GM13976 (cell line): ENCODE measurements at places on chromosomes 16 and 17.

- DNase-seq, result no peak
Observed at GRCh38 chr17:1847191-1847590, 17.4 kb downstream of the RPA1 start.

DNA sequence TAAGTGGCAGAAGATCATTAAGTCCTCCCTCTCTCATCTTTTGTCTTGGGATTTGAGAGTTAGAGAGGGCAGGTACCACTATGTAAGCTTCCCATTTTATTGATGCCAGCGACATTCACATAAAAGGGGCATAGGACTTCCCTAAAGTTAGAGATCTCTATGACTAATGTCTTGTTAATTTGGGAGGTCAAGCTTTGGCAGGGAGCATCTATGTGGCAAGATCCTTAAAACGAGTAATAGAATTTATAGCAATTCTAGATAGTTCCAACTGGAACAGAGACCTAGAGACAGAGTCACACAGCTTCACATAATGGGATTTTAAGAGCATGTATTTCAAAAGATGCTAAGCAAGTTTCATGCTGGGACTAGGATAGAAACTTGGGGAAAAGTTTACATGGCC is 308.0 kb downstream of the MAP2K6 start:
- DNase-seq, result no peak

DNA sequence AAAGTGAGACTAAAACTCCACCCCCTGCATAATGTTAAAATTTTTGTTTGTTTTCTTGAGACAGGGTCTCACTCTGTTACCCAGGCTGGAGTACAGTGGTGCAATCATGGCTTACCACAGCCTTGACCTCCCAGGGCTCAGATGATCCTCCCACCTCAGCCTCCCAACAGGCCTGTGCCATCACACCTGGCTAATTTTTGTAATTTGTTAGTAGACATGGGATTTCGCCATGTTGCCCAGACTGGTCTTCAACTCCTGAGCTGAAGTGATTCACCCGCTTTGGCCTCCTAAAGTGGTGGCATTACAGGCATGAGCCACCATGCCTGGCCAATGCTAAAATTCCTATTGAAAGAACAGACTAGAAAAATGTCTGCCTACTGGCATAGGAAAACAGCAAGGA is 103.8 kb downstream of the TRIM37 start:
- DNase-seq, result no peak

- peak; percentile 52 for DNase-seq
Observed at GRCh38 chr17:81928544-81929252, 1.2 kb upstream of the MAFG start.

DNA sequence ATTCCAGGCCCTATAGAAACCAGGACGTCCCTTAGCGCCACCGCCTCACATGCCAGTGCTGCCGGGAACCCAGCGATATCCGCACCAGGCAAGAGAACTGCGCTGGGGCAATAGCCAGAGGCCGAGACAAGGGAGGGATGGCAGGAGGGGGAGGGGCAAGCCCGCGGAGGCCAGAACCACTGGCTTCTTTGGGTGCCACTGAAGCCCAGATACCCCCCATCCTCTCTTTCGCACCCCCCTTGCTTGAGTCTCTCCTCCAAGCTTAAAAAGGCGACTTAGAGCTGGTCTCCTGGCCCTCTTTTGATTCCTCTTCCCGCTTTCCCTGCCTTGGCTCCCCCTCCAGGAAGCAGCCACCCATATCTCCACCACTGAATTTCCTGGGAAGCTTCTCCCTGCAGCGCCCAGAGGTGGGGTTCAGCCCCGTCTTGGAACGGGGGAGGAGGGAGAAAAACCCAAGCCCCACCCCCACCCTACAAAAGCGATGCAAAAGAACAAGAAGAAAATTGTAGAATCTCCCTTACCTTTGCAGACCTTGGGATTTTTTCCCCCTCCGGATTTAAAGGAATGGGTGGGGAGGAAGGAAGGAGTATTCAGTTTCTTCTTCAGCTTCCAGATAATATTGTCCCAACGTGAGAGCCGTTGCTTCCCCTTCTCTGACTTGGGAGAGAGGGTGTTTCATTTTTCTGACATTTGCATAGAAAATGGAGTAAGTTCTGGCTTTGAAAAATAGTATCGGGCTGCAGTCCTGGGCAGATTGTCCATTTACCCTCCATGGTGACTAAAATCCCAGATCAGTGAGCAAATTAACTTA is 622 bp downstream of the HOXB6 start:
- DNase-seq, result no peak

DNA sequence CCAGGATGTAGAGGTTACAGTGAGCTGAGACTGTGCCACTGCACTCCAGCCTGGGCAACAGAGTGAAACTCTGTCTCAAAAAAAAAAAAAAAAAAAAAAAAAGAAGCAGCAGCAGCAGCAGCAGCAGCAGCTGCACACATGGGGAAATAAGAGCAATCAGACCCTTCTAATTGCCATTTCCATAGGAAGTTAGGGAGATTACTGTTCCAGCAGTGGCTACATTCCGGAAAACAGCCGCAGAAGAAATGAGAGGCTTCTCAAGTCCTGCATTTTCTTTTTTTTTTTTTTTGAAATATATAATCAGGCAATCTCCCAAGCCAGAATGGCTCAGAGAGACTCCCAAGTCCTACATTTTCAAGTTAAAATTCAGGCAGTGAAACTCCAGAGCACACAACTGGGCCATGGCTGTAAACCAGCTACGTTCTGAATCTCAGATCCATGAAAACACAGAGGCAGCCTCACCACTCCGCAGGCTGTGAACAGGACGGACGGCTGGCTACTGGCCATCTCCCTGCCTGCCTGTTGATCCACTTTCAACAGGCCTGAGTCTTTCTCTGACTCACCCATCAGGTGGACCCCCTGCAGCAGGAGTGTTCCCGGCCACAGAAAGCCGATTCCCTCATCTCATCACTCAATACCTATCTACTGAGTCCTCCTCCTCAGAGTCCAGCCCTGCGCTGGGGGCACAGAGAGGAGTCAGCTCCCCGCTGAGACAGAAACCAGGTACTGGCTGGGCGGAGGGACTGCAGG is 15.0 kb downstream of the TRPV1 start:
- DNase-seq, result no peak

DNA sequence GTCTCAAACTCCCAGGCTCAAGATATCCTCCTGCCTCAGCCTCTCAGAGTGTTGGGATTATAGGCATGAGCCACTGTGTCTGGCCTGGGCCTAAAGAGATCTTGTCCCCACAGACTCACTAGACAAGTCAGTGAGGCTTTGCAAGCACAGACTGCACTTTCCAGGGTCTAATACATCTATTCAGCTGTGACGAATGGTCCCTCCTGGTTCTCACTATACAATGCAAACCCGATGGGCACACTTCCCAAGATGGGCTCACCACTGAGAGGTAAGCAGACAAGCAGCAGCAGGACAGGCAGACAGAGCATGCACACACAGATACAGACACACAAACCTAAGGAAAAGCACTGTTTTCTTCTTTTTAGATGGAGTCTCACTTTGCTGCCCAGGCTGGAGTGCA is 8.8 kb downstream of the MBTPS1 start:
- DNase-seq, result no peak
